Fibroblast of upper back skin (primary cell): ENCODE measurements at places on chromosomes 16 and 17.

GRCh38 chr17:38704606-38705522 is at the start of gene MLLT6:
MLLT6 (plus strand) TSS chr17:38705273; CDS start chr17:38705633, 360 bp downstream.
- DNase-seq = peak; percentile 73

DNA sequence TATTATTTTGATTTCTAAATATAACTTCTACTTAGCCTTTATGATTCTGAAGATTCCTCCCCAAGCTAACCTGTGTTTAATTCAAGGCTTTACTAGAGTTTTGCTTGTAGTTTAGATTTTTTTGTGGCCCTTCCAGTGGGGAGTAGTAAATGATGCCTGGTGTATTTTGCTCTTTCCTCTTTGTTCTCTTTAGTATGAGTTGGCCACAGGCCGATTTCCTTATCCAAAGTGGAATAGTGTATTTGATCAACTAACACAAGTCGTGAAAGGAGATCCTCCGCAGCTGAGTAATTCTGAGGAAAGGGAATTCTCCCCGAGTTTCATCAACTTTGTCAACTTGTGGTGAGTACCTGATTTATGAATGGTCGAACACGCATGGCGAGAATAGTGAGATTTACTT is 108.3 kb downstream of the MAP2K4 start:
- no peak for DNase-seq

DNA sequence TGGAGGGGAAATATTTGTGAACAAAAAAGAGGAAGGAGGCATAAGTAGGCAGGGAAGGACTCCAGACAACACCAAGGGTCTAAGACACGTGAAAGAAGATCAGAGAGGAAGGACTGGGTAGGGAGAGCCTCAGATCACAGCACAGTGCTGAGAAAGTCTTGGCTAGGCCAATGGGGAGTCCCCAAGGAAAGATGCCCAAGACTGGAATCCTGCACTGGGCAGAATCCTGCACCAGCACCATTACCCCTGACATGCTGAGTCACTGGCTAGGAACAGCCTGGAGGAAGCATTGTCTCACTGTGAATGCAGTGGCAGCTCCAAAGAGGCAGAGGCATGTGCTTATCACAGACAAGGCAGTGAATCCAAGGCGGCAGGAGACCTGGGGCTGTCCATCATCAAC is 19.2 kb downstream of the CLEC19A start:
- DNase-seq = no peak

- no peak for DNase-seq
Observed at GRCh38 chr17:44084131-44084538, 13.6 kb downstream of the G6PC3 start.

DNA sequence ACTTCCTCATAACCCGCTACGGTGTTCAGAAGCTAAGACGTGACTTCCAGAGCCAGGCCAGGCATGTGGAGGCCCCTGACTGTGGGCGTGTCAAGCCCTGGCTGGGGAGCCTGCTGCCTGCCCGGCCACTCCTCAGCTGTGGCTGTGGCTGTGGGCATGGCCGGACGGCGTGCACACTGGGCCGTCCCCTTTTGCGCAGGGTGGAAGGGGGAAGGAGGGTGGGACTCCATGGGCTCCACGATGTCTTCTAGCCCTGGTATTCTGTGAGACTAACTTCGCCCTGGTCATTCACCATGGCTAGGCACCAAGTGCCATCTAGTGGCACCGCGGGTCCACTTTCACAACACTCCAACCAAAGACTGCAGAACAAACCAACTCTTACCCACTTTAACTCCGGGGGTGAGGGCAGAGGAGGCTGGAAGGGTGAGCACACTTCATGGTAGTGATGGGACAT is 67.9 kb downstream of the N4BP1 start:
- peak; percentile 50 for DNase-seq

- no peak for DNase-seq
Observed at GRCh38 chr17:1673041-1673785, 11.5 kb downstream of the PRPF8 start.

DNA sequence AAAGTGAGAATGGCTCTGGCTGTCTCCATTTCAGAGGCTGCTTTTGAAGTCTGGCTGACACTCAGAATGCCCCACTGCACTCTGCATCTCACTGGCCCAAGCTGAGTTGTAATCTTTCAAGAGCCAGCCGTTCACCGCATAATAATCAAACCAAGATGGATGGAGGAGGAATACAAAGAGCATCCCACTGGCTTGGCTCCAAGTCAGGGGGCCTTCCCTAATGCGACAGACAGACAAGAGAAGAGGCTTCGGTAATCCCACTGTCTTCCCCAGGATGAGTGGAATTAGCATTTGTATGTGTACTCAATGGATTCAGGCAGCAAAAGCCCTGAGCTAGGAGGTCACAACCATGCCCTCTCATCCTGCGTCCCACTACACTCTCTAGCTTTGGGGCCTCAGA is 68.0 kb downstream of the CBLN1 start:
- DNase-seq = no peak

DNA sequence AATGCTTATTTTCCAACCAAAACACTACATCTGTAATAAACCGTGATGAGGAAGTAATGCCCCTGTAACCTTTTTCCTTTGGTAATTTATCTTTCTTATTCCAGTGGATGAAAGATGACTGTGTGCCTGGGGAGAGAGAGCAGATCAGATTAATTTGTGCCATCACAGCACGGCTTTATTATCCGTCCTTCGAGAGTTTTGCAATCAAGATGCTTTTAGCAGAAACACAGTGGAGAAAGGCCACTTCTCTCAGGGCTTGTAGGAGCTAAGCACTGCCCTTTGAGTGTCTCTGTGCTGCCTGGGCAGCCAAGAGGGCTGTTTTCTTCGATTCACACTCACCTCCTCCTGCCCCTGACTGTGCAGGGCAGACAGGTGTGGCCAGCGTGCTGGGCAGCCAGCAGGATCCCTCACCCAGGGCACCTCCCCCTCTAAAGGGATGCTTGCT is 190.2 kb downstream of the PRKCA start:
- DNase-seq = peak; percentile 71

DNA sequence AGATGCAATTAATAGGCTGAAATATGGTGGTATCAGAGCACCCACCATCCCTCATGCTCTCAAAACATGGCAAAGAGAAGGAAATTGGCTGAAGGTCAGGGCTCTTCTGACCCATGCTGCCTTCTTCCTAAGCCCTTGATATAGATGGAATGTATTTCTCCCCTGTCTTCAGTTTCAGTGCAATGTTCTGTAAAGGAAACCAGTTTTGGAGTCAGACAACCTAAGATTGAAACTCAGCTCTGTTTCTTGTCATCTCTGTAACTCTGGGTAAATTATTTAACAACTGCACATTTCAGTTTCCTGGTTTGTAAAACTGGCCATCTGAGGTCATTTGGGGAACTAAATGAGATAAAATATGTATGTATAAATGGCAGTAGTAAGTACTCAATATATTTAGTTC is 243.9 kb downstream of the CA10 start:
- no peak for DNase-seq

GRCh38 chr16:23999663-24000062 is 163.9 kb downstream of the PRKCB start:
- no peak for DNase-seq

DNA sequence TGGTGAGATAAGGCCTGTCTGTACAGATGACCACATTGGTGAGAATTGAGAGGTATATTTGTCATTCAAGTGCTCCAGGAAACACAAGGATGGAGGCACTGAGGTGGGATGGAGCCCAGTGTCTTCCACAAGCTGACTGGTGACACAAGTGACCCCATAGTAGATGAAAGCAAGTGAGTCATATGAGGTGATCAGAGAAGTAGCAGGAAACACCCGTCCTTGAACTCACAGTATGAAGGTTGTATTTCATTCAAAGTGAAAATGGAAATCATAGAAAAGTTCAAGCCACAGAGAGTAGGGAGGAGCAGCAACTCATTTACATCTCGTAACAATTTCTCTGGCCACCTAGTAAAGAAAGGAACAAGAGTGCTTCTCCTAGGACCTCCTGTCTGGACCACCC is 609.8 kb downstream of the HS3ST4 start:
- DNase-seq = no peak

GRCh38 chr17:44203731-44204440 is 4.2 kb upstream of the ATXN7L3 start:
- peak; percentile 58 for DNase-seq

DNA sequence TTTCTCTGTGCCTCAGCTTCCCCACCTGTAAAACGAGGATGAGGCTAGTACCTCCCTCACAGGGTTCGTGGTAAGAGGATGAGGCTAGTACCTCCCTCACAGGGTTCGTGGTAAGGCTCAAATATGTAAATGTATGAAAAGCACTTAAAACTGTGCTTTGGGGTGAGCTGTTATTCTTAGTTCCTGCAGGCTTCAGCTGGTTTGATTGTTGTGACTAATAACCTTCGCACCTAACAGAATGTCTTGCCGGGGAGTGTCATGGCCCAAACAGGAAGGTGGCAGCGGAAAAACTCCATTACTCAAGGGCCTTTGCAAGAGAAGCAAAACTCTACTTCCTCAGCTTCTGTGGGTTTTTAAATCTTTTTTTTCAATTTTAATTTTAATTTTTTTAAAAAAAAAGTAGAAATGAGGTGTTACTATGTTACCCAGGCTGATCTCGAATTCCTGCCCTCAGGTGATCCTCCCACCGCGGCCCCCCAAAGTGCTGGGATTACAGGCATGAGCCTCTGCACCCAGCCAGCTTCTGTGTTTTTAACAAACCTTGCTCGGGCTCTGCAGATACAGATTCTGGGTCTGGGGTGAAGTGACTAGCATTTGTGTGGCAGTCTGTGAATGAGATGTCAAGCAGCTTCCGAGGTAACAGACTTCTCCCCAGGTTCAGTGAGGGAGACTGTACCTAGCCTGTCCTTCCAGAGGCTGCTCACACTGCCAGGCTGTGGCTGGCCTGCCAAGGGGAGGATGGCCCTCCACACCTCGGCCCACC is 103.0 kb downstream of the RAB11FIP4 start:
- no peak for DNase-seq

GRCh38 chr17:82397449-82398335 is 20.5 kb upstream of the HEXD start:
- DNase-seq = no peak

- DNase-seq = no peak
Observed at GRCh38 chr17:21376081-21376758, at the start of gene KCNJ12. KCNJ12 (plus strand) TSS chr17:21376357; CDS start chr17:21415343, 38,986 bp downstream.

GRCh38 chr16:73369851-73370250 is 321.9 kb upstream of the ZFHX3 start:
- no peak for DNase-seq
